ENCODE measurements at places on chromosomes 13 and 19. TPM values are rescaled to one million over a fixed set of nuclear protein-coding genes. Genes with fewer than 3 reads are reported as not detected.
A peak's percentile ranks its signal among the peaks of the same experiment; 100 is the strongest.

GRCh38 chr13:98542568-98543377 is 34.1 kb downstream of the STK24 start:
- no peak for DNase-seq

DNA sequence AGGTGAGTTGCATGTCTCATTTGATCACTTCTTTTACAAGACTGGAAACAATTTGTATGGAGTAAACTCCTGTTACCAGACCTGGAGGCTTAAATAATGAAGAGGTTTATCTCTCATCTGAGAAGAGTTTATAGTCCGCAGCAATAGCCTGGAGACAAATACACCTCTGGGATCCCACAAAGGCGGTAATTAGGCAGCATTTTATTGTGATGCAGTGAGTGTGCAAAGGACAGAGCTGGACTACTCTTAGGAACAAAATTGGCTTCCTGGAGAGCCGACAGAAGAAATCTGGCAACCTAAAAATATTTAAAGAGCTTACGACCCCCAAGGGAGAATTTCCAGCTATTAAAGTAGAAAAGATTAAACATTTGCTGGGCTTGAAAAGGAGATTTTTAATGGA is 11.8 kb upstream of the KATNAL1 start:
- no peak for DNase-seq

Gene MIA
- 3.6 TPM for total RNA-seq

Gene FCER2
- 2.9 TPM for total RNA-seq

Gene ZNF558
- total RNA-seq = 32.7 TPM

DNA sequence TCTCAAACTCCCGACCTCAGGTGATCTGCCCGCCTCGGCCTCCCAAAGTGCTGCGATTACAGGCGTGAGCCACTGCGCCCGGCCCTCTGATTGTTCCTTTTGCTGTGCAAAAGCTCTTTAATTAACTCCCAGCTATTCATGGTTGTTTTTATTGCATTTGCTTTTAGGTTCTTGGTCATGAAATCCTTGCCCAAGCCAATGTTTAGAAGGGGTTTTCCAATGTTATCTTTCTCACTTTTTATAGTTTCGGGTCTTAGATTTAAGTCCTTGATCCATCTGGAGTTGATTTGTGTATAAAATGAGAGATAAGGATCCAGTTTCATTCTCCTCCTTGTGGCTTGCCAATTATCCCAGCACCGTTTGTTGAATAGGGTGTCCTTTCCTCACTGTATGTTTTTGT is 19.2 kb upstream of the GRTP1 start:
- DNase-seq = no peak

DNA sequence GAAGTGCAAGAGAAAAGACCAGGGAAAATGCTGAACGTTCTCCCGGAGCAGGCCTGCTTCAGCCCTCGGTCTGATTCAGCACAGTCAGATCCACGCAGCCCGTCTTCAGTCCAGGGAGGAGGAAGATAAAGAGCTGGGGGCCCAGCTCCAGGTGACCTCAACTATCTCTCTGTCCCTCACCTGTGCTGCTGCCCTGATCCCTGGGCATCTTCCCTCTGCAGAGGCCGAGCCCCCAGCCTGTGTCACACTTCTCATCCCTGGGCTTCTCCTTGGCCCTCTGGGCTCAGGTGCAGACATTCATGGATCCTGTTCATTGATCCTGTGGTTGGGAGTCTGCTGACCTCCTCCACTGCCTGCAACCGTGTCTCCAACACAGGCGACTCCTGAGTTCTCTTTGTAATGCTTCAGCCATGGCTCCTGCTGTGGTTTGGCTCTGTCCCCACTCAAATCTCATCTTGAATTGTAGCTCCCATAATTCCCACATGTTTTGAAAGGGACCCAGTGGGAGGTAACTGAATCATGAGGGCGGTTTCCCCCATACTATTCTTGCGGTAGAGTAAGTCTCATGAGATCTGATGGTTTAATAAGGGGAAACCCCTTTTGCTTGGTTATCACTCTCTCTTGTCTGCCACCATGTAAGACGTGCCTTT is 27.9 kb downstream of the COL4A2 start:
- no peak for DNase-seq

DNA sequence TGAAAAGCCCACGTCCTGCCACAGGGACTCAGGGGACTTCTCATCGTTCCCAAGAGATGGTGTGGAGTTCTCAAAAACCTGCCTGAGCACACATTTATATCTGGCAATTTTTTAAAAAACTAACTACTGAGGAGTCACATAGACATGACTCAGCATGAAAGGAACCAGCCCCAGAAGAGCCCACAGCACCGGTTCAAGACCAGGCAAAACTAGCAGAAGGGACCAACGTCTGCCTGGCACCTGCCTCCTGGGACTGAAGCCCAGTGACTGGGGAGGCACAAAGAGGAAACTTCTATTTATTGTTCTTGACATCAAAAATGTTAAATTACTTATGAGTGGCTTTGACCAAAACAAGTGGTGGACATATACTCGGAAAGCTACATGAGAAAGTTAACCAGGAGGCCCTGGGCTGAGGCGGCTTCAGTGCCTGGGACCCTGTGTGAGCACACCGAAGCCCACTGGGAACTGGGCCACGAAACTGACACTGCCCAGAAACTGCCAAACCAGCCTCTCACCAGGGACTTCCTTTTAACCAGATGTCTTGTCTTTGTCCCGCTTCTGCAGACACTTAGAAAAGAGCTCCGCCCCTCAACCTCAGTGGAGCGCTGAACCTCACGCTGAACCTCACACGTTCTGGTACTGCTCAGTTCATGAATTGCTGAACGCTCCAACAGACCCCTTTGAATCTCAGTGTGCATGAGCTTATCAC is 25.7 kb downstream of the C13orf46 start:
- peak; percentile 56 for DNase-seq

Gene LRRC8E
- not detected for total RNA-seq

GRCh38 chr19:30091456-30091855 is 149.4 kb downstream of the URI1 start:
- peak; percentile 24 for DNase-seq

Gene NLRP4
- not detected for total RNA-seq
